ENCODE measurements at places on chromosomes 3 and 15. TPM values are rescaled to one million over a fixed set of nuclear protein-coding genes. Genes with fewer than 3 reads are reported as not detected.

The CAMP gene
- 0.22 TPM for total RNA-seq

GRCh38 chr15:58486564-58486963 lies 54.8 kb downstream of the LIPC start:
- DNase-seq = no peak

GRCh38 chr3:52782412-52783210 lies 5.2 kb downstream of the ITIH1 start:
- no peak for DNase-seq

DNA sequence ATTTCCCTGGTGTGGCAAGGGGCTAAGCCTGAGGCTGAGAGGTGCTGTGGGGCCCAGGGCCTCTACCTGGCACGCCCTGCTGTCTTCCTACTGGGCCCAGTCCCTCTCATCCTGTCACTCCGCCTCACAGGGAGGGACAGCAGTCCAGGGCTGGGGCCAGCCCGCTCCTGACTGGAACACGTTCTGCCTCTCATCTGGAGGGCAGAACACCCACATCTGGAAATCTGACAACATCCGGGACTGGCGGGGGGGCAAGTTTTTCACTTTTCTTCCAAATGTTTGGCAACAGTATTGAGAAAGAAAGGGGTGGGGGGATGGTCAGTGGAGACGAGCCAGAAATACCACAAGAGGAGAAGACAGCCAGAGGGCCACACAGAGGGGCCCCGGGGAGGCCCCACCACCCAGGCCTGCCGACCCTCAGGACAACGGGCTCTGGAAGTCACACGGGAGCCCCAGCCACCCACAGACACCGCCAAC lies 1.8 kb upstream of the MYL3 start:
- no peak for DNase-seq

GRCh38 chr3:63631670-63632069 lies 20.8 kb upstream of the SNTN start:
- DNase-seq = no peak
